ENCODE measurements at places on chromosomes 5 and 9.

DNA sequence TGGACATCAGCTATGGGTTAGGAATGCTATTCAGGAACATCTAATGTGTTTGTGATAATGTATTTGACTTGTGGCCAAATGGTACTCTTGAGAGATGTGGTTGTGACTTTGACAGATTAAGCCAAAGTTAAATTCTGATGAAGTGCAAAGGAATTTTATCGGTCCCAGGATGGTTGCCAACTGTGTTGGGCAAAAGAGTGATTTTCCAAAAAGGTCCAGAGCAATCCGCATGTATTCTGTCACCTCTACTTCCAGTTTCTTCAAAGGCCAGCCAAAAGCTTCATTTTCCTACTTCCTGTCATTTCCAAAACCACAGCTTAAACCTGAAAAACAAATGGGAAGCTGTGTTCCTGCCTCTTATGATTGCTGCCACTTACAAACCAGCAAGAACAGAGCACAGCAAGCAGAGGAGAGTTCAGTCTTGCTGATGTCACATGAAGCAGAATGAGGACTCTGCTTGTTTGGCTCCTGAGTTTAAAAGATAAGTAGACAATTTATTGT lies 59.8 kb downstream of the MARCHF3 start:
- DNase-seq: no peak

- DNase-seq: no peak
These were observed 18.6 kb downstream of the SLC6A7 start for GRCh38 chr5:150208187-150209098.

DNA sequence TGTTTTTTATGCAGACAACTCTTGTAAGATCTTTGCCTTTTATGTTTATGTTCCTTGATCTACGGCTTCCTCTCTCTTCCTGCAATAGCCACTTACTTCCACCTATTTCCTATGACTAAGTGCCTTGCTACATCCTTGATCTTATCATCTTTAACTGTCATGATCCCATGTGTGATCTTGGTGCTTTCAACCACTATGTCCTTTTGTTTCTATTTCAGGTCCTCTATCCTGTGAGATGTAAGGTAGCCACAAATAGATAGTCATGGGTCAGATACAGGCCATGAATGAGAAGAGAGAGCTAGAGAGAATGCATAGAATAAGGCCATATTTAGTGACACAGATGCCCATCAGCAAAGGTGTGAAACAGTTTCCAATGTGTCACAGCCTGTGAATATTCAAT lies 243.6 kb upstream of the HAPLN1 start:
- DNase-seq: no peak

DNA sequence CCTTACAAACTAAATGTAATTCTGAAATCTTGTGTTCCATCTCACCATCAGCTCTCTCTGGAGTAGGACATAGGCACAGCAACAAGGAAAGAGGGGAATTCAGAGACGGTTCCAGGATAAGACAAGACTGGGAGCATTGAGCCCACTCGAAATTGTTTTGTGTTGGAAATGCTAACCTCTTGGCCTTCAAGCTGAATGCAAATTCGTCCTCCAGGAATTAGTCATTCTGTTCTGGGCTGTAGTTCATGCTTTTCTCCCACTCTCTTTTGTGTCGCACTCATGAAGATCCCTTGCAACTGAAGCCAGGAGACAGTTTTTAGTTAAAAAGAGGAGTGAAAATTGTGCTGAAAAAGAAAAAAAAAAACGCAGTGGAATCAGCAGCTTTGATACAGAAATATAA lies 121.7 kb upstream of the SEMA6A start:
- DNase-seq: no peak

- no peak for DNase-seq
These were observed 6.6 kb downstream of the GADD45G start for GRCh38 chr9:89611425-89611824.

DNA sequence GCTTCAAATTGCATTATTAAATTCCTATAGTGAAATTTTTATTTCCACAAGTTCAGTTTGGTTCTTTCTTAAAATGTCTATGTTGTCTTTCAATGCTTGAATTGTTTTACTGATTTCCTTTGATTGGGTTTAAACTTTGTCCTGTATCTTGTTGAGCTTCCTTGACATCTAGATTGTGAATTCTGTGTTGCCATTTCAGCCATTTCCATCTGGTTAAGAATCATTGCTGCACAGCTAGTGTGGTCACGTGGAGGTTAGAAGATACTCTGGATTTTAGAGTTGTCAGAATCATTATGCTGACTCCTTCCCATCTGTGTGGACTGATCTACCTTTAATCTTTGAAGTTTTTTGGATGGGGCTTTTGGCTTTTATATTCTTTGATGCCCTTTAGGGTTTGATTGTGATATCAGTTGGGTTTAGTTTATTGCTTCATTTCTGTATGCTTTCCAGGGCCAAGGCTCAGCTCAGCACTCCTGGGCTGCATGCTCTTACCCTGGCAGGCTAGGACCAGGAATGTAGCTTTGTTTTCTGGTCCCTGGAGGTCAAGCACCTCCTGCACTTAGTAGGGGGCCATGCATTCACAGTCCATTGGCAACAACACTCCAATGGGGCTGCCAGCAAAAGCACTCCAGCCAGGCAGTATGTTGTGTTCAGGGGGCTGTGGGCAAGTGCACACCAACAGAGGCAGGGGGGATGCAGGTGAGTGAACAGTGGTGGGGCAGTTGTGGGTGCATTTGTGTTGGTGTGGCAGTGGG lies 141.4 kb downstream of the PRR16 start:
- no peak for DNase-seq

DNA sequence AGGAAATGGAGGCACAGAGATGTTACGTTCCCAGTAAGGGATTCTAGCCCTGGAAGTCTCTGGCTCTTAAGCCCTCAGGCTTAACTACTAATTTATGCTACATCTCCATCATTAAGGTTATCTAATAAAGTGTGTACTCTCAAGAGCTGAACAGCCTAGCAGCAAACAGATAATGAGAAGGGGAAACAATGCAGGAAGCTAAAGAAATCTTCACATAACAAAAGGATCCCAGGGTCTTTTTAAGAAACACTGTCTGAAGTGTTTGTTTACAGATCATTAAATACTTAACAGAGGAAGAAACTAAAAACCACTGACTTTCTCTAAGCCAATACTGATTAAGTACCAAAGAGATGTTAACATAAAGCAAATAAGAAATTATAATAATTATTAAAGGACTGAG lies 129.0 kb downstream of the PAPPA start:
- DNase-seq: no peak

Data from activated naive CD4-positive, alpha-beta T cell (primary cell).